COR-L47 (cell line): ENCODE measurements at places on chromosomes 7 and 10.

DNA sequence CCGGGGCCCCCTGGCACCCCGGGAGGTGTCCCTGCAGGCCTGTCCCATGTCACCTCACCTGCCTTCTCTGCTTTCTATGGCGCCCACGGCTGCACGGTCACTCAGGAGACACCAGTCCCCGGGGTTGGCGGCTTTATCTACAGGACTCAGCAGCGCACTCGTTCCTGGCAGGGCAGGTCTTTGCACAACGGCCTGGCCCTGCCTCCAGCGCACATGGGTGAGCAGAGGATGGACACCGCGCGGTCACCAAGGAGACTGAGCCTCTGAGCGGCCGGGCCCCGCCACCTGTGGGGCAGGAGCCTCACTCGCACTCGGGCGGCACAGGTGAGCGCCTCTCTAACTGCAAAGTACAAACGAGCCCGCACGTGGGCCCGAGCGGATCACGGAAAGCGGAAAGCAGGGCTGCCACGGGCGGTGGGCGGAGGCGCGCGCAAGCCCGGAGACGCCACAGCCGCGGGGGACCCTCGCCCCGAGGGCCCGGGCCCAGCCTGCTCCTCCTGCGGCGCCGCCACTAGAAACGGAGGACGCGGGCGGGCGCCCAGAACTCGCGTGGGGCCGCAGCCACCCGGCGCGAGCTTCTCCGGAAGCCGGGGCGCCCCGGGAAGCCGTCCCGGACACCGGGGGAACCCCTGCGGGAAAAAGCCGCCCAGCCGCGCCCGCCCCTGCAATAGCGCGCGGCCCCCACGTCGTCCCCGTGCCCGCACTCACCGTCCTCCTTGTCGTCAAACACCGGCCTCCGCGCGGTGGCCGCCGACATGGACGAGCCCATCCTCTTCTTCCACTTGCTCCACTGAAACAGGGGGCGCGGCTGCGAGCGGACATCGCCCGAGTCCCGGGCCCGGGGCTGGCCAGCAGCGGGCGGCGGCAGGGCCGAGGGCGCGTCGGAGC, 642 bp downstream of the STK32C start:
- DNase-seq, result peak; percentile 64

DNA sequence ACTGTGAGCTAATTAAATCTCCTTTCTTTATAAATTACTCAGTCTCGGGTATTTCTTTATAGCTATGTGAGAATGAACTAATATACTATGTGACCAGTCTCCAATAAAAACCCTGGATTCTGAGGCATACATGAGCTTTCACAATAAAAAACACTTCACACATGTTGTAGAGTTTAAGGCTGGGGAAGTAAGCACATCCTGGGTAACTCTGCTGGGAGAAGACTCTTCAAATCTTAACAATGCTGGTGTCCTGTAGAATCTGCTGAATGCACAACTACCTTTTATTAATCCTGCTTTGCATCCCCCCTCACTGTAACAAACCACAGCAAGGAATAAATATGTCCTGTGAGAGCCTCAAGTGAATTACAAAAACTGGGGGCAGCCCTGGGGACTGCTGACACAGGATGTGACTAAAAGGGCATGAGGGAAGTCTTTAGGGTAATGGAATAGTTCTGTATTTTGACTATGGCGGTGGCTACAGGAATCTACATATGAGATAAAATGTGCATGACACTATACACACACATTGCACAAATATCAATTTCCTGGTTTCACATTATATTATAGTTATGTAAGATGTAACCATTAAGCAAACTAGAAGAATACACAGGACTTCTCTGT, 45.1 kb upstream of the KCTD7 start:
- DNase-seq, result no peak

DNA sequence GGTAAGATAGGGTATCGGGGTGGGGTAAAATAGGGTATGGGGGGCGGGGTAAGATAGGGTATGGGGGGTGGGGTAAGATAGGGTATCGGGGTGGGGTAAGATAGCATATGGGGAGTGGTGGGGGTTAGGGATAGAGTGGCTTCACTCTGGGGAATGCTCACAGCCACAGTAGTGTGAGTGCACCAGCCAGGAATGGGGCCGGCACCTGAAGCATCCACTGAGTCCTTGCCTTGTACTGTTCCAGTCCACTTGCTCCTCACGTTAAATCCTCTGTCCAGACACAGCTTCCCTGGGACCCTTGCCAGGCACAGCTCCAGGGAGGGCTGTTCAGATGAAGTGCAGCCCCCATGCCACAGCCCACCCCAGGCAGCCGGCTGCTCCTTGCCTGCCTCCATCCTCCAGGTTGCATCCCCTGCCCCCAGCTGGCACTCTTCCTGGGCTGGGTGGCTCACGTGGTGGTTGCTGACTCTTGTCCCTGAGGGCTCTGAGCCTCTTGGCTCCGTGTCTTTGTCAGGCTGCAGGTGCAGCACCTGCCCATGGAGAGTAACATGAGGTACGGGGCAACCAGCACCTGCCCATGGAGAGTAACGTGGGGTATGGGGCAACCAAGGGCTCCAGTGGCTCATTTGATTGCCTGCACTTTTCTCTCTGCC, 268.4 kb downstream of the TCERG1L start:
- no peak for DNase-seq

DNA sequence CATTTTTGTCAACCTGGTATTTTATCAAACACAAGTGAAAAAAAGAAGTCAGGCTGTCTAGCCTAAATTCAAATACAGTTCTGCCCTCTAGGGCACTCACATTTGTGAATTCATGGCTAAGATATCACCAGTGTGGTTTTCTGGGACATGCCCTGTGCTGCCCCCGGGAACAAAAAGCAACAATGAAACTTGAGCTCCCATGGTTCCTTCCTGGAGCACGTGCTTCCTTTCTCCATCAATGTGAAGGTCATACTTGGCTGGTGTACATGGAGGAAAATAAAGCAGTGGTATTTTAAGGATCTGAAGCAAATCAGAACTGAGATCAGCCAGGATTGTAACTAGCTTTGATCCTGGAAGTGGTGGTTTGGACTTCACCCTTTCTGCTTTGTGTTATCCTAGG, 128.9 kb upstream of the FRMD4A start:
- DNase-seq, result no peak

DNA sequence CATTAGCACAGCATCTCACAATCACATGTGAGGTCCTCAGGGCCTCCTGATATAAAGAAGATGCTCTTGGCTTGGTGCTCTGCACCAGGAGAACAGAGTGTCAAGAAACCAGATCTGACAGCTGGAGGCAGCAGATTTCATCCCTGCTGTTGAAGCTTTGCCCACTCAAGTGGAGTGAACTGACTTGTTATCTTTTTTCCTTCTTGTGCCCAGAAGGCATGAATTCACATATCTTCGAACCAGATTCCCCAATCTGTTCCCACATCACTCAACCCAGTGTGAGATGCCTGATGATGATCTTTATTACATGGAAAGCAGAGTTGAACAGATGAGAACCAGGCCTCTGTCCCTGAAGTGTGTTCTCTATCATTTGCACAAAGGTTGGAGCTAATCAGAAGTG, 521.0 kb downstream of the SORCS1 start:
- DNase-seq, result no peak

- no peak for DNase-seq
These were observed 108.2 kb downstream of the PCLO start for GRCh38 chr7:83054472-83054871.

DNA sequence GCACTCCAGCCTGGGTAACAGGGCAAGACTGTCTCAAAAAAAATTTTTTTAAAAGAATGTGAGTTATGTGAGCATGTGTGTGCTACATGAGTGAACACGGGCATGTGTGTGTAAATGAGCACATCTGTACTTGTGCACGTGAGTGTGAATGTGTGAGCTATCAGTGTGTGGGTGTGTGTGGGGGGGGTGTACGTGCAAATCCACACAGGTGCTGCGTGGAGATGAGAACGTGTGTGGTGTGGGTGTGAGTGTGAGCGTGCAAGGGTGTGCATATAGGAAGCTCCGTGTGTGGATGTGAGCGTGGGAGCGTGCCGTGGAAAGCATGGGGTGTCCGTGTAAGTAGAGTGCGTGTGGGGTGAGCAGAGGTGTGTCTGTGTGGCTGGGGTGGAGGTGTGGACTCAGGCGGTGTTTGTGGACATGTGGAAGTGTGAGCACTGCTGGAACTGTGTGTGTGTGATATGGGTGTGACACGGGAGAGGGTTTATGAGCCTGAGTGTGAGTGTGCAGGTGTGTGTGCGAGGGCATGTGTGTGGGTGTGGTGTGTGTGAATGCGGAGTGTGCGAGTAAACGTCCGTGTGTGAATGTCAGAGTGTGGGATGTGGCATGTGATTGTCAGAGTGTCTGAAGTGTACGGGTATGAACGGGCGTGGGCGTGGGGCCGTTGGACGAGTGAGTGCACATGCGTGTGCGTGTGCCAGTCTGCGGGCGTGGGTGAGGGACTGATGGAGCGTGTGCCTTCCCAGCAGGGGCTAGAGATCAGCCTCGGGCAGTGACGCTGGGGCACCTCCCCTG, 45.9 kb upstream of the TNRC18 start:
- no peak for DNase-seq

GRCh38 chr10:104831272-104831671, 190.2 kb downstream of the SORCS3 start:
- DNase-seq, result no peak

DNA sequence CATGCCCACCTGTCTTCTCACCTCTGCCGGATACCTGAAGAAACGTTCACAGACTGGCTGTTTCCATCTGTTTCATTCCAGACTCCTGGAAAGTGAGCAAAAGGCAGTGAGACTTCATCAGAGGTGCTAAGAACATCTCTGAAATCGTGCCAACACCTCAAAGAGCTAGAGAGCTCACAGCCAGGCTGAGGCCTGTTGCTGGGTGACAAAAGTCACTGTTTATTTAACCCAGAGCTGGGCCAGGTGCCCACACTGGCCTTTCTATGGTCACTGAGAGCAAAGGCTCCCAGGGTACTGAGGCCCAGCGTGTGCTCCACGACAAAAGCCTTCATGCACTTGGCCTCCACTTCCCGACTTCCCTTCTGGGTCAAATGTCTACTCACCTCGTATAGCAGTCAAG, 3.7 kb upstream of the NANOS1 start:
- DNase-seq, result no peak

- no peak for DNase-seq
These were observed 191.9 kb upstream of the SORCS1 start for GRCh38 chr10:107356396-107356795.

GRCh38 chr7:137932881-137933269, 69.0 kb downstream of the CREB3L2 start:
- no peak for DNase-seq

DNA sequence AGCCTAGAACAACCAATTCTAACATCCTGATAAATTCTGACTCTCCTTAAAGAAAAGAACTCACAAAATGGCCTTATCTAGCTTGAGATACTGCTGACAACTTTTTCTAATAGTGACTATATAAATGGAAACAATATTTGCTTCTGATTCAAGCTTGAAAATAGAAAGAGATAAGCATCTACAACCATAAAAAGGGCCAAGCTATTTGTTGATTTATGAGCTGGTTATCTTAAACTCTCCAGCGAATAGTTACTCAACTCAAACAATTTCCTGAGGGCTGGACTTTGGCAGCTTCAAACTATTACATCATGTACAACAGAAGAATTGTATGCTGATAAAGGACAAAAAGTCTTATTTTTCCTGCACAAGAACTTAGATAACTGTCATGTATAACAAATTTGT, 4.6 kb downstream of the USP54 start:
- DNase-seq, result no peak

GRCh38 chr10:129867631-129868179, 96.4 kb downstream of the EBF3 start:
- no peak for DNase-seq

DNA sequence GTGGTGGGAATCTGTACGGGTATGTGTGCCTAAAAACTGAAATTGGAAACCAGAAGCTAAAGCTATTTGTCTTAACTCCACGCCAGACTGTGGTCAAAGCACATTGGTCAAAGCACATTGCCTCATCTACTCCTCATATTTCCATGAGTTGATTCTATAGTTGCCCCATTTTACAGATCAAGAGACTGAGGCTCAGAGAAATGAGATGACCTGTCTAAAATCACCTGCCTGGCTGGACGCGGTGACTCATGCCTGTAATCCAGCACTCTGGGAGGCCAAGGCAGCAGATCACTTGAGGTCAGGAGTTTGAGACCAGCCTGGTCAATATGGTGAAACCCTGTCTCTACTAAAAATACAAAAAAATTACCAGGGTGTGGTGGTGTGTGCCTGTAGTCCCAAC, 21.7 kb upstream of the MNX1 start:
- DNase-seq, result no peak

GRCh38 chr10:132688580-132689420, 97.1 kb downstream of the NKX6-2 start:
- no peak for DNase-seq

DNA sequence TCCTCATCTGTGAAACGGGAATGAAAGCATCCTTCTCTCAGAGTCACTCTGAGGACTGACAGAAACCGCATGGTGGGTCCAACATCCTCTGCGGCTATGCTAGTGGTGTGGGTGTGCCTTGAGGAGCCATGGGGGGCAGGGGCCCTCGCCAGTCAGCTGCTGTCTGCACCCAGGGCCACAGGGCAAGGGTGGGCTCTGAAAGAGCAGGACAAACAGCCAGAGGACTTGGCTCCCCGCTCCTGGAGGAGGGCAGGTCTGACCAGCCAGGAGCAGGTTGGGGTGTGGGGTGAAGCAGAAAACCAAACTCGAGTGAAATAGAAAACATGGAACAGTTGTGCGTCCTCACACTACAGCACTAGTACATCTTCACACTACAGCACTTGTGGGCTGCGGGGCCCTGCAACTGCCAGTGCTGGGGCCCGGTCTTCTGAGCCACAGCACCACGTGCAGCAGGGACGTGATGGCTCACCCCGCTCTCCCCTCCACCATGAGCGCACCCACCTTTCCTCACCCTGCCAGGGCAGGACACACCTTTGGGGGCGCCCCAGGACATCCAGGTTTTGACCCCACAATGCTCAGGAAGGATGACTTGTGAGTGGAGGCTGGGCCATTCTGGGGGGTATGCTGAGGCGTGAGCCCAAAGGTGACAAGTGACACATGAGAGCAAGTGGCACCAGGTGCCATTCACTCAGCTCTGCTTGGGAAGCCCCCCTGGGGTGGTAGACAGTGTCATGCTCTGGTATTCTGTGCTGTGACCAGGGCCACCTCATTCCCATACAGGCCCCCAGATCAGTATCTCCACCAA, 96.1 kb upstream of the RET start:
- DNase-seq, result no peak

DNA sequence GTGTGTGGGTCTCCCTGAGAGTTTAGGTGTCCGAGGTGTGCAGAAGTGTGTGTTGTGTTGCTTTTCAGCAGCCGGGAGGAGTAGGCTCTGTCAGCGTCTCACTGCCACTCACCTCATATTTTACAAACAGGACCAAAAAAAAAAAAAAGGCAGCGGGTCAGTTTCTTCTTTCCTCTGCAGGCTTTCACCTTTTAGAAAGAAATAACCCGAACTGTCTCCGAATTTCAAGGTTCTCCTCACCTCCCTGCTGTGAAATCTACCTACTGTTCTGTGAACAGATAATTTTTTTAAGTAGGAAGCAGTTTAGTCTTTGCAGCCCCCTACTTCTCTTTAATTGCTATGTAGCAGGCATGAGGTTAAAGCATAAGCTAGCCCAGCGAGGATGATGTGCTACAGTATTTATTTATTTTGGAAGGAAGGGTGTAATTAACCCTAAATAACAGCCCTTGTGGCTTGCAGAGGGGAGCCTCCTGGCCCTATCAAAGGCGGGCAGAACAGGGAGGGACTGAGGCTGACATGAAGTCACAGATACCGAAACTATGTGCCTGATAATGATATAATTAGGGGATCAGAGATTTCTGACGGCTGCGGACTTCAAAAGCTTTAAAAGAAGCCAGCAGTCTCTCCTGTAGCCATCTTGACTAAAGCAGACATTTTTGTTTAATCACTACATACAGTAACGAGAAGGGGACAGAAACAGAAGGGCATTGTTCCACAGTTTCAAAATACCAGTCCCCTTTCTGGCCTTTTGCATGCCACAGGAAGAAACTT, 1.6 kb downstream of the BAMBI start:
- peak; percentile 63 for DNase-seq
